ENCODE measurements at places on chromosomes 3 and 15. TPM values are rescaled to one million over a fixed set of nuclear protein-coding genes. Genes with fewer than 3 reads are reported as not detected.
A peak's percentile ranks its signal among the peaks of the same experiment; 100 is the strongest.

SLC24A5 gene
- not detected for total RNA-seq

THPO gene
- 0.85 TPM for total RNA-seq

DNA sequence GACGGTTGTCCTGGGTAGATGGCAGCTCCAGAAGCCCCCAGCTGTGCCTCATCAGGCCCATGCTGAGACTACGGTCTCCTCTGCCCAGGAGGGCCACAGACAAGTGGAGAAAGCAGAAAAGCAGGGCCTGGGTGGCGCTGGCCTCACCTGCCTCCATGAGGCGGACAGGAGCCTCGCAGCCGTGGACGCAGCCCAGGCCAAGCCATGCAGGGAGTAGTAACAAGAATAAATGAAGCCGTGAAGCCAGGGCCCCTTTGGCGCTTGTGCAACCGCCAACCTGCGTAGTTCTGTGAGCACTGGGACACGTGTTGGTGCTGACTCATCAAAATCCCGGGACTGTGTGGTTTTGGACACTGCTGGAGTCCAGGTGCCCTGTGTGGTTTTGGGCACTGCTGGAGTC, 12.3 kb upstream of the MUC4 start:
- no peaks in the 10 kb centered on the region for H3K27me3 ChIP-seq
- no peaks in the 10 kb centered on the region for H3K4me1 ChIP-seq
- H3K4me3 ChIP-seq = no peak overlapping the region
- no peaks in the 10 kb centered on the region for H3K36me3 ChIP-seq
- H3K27ac ChIP-seq = no peak overlapping the region
- no peak for DNase-seq

DNA sequence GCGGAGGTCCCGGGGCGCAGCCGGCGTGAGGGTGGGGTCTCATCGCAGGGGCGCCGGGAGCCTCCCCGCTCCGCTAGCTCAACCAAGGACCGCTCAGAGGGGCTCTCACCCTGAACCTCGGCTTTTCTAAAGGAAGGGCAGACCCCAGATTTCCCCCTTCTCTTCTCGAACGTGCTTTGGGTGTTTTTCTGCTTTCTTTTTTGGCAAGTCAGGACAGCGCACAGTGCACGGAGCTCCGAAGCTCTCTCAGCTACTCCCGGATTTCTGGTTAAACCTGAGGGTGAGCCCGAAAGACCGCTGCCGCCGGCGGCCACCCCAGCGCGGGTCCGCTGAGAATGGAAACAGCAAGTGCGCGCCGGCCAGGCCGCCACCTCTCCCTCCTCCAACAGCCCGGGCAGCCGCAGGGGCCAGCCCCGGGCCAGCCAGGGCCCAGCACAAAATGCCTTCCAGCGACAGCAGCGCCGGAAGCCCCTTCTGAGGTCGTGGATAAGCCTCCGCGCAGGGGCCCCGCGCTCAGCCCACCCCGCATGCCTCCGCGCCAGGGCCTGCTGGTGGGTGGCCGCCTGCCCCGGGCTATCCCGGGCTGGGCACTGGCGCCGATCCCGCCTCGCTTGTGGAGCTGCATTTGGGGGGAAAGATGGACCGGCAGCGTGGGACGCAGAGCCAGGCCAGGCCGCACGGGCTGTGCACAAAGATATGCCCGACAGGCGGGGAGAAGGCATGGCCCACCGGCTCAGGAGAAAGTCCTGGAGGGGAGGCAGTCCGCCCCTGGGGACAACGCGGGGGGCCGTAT, 8.2 kb upstream of the OCA2 start:
- peak; percentile 43 for DNase-seq
- peaks cover 16% of the 10 kb centered on the region for H3K36me3 ChIP-seq
- no peak overlapping the region for H3K27ac ChIP-seq
- peak overlapping the region; percentile 92 for H3K4me3 ChIP-seq
- peaks cover 21% of the 10 kb centered on the region for H3K27me3 ChIP-seq
- H3K4me1 ChIP-seq = no peaks in the 10 kb centered on the region

DNA sequence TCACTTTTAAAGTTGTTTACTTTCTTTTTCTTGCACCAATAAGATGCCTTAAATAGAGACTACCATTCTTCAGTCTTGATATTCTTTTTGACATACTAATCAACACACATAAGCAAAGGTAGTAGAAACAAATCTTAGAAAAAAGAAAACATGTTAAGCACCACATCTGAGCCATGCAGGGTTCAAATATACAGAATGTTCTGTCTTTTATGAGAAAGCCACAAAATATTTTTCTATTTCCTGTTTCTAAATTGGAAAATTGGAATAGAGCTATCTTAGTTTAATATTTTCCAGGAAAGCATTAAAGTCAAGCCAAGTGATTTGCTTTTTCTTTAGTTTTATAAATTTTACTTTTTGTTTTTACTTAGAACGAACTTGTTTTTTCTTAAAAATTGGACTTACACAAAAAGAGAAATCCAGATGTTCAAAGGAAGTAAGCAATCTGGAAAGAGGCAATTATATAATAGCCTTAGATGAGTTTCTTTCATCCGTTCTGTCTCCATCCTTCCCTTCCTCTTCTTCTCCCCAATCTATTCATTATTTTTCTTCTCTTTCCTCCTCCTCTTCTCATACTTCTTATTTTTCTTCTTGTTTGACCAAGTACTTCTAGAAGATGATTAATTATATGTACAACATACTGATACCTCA, 731.7 kb downstream of the SQOR start:
- no peak for DNase-seq
- no peaks in the 10 kb centered on the region for H3K27me3 ChIP-seq
- H3K36me3 ChIP-seq = peaks cover 4% of the 10 kb centered on the region
- H3K4me3 ChIP-seq = no peak overlapping the region
- H3K27ac ChIP-seq = no peak overlapping the region

Measured in H9 (cell line).